Left lobe of liver (tissue), 2 donors: ENCODE measurements at places on chromosomes 3 and 15.

DNA sequence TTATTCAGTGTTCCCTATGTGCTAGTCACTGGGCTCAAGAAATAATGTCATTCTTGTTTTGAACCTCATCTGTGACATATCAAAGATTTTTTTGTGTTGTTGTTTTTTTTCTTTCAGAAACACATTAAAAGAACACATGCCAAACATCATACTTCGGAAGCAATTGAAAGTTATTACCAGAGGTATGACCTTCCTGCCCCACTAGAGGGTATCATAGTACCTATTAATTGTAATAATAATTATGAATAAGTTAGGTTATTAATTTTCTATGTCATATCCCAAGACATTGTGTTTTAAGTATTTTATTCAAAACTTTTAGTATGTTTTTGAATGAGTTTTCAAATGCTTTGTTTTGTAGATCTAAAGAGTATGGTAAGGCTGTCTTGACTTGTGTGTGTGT lies 65.7 kb downstream of the CDIN1 start:
- DNase-seq: no peak

GRCh38 chr3:158920371-158920770 lies 118.5 kb downstream of the MFSD1 start:
- no peak for DNase-seq

GRCh38 chr3:112134335-112135124 lies 1.5 kb upstream of the GCSAM start:
- no peak for DNase-seq

GRCh38 chr15:80076321-80077318 lies 17.1 kb downstream of the ZFAND6 start:
- DNase-seq: no peak

- no peak for DNase-seq
Measured at GRCh38 chr15:38028869-38029268, 94.4 kb downstream of the TMCO5A start.

- DNase-seq: no peak
Measured at GRCh38 chr3:123636431-123636841, 51.6 kb upstream of the HACD2 start.

DNA sequence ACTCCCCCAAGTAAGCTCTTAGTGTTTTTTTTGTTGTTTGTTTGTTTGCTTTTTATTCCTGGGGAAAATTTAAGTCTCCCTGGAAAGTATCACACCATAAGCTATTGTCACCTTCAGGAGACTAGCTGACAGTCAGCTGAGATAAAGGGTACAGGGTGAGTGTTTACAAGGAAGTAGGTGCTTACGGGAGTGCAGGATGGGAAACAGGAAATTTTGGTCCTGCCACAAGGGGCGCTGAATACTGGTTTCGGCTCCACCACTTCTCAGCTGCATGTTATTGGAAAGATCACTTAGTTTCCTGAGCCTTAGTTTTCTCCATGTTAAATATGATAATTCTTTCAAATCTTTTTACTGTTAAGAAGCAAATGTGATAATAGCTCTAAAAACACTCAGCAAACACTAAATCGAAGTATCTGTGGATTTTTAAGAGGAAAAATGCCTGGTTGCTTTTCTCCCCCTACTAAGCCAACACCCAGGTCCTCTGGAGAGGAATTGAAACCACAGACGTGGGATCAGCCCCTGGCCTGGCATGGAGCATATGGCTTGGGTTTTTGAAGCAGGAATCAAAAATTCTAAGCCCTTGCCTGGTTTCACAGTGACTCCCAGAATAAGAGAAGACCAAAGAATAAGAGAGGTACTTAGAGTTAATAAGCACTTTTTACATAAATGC lies 90.7 kb downstream of the SCN11A start:
- no peak for DNase-seq

DNA sequence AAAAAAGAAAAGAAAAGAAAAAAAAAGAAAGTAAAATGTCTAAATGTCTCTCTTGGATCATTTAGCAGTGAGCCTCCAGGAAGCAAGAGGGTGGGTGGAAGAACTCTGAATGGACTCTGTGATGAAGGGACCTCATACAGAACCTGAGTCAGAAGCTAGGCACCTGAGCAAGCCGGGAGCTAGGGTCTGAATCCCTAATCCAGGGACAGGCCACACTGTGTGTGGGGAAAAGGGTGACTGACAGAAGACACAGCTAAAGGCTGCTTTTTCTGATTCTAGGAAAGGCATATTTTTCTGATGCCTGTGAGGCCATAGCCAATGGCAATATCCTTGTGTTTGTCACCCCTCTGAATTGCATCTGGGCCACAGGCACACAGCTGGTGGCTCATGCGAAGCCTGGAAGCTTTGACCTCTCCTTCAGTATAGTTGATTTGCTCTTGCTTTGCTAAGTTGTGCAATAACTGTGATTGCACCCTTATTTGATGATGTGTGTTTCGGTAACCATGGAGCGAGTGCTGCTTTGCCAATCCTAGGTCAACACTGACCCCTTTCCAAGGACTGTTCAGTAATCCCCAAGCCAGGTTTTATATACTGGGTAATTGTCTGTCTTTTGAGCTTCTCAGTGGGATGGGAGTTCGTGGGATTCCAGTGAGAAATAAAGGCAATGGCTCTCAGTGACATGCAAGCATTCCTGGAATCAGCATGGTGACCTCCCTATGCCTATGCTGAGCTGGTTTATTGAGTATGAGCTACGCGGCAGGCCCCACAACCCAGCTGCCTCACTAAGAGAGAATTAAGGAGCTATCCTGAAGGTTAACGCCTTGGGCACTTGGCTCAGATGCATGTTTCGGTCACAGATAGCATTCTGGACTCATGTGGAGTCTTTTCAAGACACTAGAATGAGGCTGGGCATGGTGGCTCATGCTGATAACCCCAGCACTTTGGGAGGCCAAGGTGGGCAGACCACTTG lies 49.0 kb upstream of the OSBPL11 start:
- peak; percentile 85 for DNase-seq

DNA sequence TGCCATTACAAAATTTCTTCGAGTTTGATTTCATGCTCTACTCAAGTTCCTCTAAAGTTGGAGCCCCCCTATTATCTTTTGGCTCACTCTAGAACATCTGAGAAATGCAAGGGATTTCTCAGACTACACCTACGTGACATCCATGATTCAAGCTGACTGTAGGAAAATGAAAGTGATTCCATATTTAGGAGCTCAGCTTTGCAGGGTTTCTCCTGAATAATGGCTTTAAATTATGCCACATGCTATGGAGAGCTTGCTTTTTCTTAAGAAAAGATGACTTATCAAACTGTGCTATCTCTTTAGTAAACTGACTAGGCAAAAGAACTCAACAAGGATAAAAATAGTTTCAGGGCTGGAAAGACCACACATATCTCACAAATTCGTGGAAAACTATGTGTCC lies 292.1 kb downstream of the LSAMP start:
- DNase-seq: no peak

- no peak for DNase-seq
Measured at GRCh38 chr3:129207479-129207878, 23.8 kb upstream of the CNBP start.

GRCh38 chr3:48896936-48897335 lies 1.7 kb downstream of the SLC25A20 start:
- DNase-seq: peak; percentile 62

DNA sequence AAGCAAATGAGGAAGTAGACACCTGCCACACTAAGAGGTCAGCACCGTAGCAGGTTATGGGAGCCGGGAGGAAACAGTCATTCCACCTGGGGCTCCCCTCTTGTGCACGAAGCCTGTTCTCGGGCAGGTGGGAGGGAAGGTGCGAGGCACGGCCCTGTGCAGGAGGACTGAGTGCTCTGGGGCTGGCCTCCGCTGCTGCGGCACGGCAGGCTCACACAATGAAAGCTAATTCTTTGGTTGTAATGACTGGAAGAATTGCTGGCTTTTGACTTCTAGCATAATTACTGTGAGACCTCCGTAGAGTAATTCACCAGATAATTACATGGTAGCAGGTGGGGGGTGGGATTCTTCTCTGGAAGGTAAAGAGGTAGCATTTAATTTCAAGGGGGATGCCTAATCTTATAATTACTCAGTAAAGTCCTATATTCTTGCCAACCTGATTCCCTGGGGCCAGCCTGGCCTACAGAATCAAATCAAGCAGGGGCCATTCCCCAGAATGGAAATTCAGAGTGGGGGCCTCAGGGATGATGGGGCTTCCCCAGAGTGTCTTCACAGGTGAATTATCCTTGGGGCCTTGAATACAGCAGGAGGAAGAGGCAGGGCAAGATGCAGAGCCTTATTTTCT lies 129.1 kb downstream of the TPRA1 start:
- no peak for DNase-seq

DNA sequence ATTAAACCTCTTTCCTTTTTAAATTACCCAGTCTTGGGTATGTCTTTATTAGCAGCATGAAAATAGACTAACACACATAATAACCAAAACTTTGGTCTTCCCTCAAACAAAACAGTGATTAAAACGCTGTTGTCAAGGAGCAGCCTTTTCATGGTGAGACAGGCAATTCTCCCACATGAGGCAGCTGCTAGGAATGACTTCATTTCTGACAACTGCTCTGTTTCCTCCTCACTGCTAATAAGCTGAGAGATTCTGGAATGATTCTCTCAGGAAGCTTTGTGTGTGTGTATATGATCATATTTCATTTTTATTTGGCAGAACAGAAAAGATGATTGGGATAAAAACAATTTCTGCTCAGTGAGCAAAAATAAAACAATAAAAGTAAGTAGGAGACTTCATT lies 580.6 kb upstream of the ADAMTS9 start:
- DNase-seq: no peak

DNA sequence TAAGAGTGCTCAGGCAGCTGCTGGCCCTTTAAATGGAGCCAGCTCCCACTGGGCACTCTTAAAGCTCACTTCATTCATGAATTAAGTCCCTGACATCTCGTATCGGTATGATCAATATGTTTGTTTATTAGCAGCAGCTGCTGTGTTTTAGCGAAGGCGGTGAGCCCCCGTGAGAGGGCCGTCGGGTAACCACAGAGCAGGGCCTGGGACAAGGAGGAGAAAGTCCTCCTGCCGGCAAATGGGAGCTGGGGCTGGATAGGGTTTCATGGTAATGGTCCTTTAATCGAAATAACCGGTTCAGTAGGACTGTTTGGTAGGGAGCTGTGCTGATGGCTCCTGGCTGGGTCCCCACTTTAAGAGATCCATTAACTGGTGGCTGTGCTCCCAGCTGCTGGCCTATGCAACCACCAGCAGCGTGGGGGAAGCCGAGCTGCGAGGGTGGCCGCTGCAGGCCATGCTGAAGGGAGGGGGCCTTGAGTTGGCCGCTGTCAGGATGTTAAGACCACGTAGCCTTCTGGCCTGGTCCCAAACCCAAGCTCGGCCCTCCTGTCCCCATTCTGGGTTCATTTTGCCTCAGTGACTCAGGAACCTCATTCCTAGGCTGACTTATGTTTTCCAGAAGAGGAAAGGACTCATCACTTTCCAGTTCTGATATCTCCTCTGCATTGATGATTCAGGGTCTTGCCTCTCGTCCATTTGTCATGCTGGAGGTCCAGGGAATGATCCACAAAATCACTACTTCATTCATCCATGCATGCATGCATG lies 67.6 kb upstream of the NTRK3 start:
- no peak for DNase-seq

DNA sequence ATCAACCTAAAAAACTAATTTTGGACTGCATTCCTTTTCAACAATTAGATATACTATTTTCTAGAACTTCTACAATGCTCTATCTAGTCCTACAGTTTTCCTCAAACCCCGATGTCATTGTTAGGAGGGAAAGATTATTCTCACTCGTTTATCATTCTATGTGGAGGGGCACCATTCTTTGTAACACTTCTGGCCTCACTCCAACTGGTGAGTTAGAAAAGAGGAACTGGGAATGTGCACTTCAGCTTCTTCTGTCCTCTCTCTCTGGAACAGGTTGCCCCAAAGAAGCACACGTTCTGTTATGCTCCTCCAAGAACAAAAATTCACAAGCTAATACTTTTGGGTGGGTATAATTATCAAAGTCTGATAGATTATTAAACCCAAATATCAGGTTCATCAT lies 137.9 kb downstream of the UACA start:
- no peak for DNase-seq

GRCh38 chr15:64596701-64597476 lies 136.5 kb downstream of the ZNF609 start:
- no peak for DNase-seq

GRCh38 chr3:153927107-153927506 lies 194.1 kb upstream of the ARHGEF26 start:
- DNase-seq: no peak

DNA sequence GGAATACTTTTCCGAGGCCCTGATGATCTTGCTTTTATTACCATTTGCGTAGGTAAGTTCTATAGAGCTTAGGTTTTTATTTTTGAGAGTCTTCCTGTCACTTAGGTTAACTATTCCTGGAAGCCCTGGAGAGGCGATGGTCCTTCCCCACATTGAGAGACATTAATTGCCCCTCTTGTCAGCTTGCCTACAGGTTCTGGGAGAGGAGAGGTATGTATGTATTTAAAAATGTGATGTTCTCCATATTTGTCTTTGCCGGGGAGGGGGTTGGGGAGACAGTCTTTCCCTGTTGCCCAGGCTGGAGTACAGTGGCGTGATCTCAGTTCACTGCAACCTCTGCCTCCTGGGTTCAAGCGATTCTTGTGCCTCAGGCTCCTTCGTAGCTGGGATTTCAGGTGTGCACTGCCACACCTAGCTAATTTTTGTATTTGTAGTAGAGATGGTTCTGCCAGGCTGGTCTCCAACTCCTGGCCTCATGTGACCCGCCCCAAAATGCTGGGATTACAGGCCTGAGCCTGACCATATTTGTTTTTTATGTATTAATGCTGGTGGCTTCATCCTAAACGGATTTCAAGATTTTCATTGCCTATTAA lies 6.2 kb downstream of the RPSA start:
- no peak for DNase-seq

DNA sequence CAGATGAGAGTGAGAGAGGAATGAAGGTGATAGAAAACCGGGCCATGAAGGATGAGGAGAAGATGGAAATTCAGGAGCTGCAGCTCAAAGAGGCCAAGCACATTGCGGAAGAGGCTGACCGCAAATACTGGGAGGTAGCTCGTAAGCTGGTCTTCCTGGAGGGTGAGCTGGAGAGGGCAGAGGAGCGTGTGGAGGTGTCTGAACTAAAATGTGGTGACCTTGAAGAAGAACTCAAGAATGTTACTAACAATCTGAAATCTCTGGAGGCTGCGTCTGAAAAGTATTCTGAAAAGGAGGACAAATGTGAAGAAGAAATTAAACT lies 88.9 kb downstream of the EOMES start:
- DNase-seq: no peak

DNA sequence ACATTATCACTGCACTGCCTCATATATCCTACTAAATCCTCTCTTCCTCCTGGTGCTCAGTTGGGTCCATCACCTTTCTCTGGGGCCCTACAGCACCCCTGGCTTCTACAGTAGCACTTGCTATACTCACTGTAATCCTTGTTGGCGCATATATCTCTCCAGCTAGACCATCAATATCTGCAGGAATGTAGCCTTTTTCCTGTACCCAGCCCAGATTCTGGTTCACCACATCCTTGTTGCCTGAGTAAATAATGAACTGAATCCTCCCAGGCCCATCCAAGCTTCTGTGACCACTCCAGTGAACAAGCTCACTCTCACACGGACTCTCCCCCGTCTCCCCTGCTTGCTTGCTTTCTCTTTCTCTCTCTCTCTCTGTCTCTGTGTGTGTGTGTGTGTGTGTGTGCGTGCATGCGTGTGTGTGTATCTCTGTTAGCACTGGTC lies 62.5 kb upstream of the LIPC start:
- no peak for DNase-seq
